ENCODE measurements at places on chromosomes 2 and 18.
A peak's percentile ranks its signal among the peaks of the same experiment; 100 is the strongest.

- DNase-seq, result no peak
Observed at GRCh38 chr2:189412330-189412953, 28.8 kb upstream of the WDR75 start.

GRCh38 chr18:76390452-76391035 is 104.5 kb downstream of the ZNF516 start:
- no peak for DNase-seq

DNA sequence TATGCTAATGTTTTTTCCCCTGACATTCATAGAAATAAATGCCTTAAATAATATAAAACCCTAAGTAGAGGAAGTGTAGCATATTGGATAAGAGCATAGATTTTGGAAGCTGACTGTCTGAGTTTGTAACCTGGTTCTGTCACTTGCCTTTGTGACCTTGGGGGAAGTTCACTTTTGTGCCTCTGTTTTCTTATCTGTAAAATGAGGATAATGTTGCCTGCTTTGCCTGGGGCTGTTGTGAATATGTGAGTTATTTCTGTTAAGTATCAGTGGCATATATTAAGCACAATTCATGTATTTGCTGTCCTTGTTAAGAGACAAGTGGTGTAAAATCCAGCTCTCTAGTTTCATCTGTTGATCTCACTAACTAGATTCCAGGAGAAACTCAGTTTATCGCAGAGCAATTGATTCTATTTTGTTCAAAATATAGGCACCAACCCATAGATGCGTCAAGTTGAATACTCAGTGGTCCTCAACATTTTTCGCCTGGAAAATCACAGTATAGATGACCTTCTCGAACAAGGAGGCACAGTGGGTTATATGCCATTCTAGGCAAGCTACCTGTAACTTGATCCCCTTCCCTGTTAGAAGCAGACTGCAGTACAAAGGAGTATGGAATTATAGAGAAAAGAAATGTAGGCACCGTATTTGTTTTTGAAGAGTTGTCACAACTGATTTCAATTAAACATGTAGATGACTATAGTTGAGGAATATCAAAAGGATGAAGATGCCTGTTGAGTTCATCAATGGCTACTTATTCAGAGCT is 67.0 kb downstream of the SOCS6 start:
- no peak for DNase-seq

DNA sequence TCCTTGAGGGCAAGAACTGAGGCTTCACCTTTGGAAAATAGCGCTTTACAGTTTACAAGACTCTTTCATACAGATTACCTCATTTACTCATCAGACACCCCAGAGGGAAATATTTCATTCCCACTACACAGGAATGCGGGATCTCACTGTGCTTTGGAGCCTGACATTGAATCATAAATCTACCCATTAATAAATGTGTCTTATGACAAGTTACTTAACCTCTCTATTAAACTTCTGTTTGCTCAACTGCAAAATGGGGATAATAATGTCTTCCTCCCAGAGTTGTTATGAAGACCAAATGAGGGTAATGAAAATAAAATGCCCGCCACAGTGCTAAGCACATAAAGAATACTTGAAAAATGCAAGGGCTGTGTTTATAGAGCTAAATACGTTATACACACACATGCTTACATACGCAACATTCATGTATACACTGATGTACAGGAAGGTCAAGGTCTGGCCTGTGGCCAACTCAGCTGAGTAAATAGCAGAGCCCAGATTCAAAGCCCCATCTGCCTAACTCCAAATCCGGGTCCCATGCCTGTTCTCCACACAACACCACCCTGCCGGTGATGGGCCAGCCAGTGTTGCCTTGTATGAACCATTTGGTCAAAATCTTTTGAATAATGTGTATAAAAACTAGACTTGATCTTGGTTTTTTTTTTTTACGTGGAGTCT is 77.8 kb upstream of the STPG4 start:
- no peak for DNase-seq

- DNase-seq, result no peak
Observed at GRCh38 chr18:24734058-24734457, 273.6 kb downstream of the HRH4 start.

DNA sequence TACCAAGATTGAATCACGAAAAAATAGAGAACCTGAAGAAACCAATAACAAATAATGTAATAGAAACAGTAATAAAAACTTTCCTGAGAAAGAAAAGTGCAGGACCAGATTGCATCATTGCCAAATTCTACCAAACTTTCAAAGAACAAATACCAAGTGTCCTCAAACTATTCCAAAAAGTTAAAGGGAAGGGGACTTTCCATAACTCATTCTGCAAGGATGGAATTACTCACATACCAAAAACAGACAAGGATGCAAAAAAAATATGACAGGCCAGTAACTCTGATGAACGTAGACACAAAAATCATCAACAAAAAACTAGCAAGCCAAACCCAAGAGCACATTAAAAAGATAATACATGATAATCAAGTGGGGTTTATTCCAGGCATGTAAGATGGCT is 172.3 kb upstream of the SLC35G4 start:
- DNase-seq, result no peak

DNA sequence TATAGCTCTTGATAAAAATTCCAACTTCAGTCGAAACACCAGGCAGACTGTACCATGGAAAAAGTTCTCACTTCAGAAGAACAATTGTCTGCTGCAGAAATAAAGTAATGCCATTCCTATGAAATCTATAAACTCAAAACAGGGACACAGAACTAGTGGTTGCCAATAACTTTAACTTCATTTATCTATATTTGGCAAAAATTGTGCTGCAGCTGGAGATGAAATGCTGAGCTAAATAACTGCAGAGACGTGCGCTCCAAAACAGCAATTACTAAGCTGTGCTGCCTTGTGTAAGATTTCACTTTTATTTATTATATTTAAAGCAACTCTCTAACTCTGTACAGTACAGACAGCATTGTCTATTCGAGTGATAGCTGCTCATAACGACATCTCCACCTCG is 540.1 kb upstream of the ID2 start:
- no peak for DNase-seq

DNA sequence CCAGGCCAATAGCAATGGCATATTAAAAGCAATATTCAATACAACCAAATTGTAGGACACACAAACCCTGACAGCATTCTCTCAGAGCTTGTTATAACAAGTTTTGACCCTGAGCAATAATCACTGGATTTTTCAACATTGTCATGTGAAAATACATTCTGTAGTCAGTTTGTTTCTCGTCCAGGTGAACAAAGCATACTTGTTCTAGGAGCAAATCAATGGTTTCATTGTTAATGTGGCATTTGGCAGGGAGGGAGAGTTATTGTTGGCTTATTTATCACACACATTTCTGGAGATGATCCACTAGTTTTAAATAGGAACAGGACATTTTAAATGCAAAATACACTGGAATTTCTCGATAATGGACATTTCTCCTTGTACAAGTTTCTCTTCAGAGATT is 69.9 kb upstream of the L3MBTL4 start:
- no peak for DNase-seq

- DNase-seq, result no peak
Observed at GRCh38 chr2:124604940-124605339, 579.9 kb downstream of the CNTNAP5 start.

- DNase-seq, result no peak
Observed at GRCh38 chr2:214904176-214904575, 94.7 kb upstream of the BARD1 start.

DNA sequence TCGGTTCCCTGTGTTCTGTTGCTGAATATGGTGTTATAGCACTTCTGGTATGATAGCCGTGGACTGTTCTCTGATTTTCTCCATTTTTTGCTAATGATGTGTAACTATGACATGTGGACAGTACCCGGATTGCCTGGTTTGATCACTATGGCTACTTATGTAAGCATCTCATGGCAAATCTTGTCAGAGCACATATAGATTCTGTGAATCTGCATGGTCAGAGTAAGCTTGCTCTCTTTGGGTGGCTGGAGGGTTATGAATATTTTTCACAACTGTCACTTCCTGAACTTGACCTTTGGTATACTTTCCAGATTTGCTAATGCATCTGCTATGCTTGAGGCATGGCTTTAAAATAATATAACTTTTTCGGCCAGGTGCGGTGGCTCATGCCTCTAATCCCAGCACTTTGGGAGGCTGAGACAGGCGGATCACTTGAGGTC is 36.8 kb upstream of the ATP8B1 start:
- DNase-seq, result peak; percentile 46

GRCh38 chr2:207967121-207967520 is 58.2 kb downstream of the PLEKHM3 start:
- DNase-seq, result no peak

GRCh38 chr2:62586981-62587380 is 81.0 kb upstream of the TMEM17 start:
- no peak for DNase-seq

All from SW 1271 (cell line).